HS-5 (cell line): ENCODE measurements at places on chromosomes 5 and 9.
A peak's percentile ranks its signal among the peaks of the same experiment; 100 is the strongest.

- DNase-seq = no peak
Observed at GRCh38 chr5:38938424-38938823, 92.6 kb downstream of the OSMR start.

DNA sequence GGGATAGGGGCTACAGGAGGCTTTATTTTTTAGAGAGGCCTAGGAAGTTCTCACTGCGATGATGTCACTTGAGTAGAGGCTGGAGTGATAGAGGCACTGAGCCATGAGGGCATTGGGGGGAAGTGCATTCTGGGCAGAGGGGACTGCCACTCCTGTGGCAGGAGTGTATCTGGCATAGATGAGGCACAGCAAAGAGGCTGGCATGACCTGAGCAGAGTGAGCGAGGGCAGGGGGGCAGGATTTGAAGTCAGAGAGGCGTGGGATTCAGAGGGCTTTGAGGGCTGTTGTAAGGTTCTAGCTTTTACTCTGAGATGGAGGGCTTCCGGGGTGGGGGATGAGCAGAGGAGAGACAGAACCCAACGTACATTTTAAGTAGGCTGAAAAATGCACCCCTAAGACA is 91.9 kb upstream of the SH3PXD2B start:
- DNase-seq = no peak

- no peak for DNase-seq
Observed at GRCh38 chr9:133050781-133051180, 11.0 kb upstream of the CEL start.

DNA sequence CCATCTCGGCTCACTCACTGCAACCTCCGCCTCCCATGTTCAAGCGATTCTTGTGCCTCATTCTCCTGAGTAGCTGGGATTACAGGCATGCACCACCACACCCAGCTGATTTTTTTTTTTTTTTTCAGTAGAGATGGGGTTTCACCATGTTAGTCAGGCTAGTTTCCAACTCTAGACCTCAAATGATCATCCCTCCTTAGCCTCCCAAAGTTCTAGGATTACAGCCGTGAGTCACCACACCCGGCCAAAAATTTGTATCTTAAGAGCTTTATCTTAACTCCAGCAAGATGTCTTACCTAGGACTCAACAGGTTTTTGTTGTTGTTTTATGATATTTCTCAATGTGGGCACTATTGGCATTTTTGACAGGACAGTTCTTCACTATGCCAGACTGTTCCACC is 27.9 kb downstream of the LYRM7 start:
- peak; percentile 58 for DNase-seq

DNA sequence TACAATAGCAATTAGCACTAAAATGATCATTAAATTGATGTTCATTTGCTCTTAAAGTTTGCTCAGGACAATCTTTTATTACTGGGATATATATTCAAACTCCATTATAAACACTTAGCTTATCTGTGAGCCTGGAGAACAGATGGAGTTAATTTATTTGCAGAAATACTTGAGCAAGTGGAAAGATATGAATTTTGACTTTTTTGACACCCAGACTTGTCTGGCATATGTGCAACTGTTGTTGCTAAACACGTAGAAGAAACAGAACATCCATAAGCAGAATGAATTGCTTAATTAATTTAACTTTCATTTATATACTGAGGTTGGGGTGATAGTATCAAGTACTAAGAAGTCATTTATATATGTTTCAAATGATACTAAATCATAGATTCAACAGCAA is 820.7 kb upstream of the TYRP1 start:
- DNase-seq = no peak

DNA sequence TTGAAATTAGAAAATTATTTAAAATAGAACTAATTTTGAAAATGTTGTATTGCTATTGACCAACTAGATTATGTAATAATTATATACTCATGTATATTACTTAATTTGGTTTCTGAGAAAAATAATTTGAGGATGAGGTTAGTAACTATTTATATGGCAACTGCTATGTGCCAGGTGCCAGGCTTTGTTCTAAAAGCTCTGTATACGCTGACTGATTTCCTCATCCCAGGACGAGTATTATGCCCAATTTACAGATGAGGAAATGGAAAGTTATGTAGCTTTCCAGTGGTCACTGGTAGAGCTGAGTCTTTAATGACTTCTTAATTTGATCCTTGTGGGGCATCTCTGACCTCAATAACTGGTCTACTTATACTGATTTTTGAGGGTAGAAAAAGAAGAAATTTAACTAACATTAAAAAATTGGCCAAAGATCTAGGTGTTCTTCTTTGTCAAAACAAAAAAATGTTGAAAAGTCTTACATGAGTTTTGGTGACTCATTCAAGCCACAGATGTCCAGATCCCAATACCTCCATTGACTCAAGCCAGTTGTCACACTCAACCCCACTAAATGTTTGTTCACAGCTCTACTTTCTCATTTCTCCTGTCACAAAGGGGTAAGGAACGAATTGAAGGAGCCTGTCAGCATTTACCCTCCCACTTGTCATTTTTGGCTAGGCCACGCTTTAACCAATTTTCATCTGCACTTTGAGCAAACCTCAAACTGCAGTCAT is 228.1 kb upstream of the MEF2C start:
- no peak for DNase-seq

GRCh38 chr9:17005056-17005823 is 129.6 kb upstream of the CNTLN start:
- DNase-seq = no peak

GRCh38 chr9:95385521-95385920 is 68.0 kb upstream of the FANCC start:
- DNase-seq = no peak

GRCh38 chr5:5586721-5587120 is 164.2 kb downstream of the ICE1 start:
- no peak for DNase-seq

DNA sequence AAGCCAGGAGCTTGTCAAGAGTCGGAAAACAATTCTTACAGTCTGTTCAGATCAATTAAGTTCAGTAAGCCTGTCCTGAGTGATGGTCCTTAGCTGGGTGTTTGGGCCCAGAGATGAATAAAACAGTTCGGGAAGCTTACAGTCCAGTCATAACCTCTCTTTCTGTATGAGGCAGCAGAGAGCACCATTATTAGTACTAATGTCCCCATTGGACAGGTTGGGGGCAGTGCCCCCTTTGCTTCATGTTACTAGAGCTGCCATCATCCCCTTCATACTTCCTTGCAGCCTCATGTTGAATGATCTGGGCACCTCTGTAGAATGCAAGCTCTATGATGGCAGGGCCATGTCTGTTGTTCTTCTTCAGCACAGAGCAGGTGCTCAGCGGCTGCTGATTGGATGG is 9.8 kb downstream of the DOCK2 start:
- no peak for DNase-seq

- no peak for DNase-seq
Observed at GRCh38 chr5:105530716-105531261, 1968.2 kb upstream of the NUDT12 start.

- no peak for DNase-seq
Observed at GRCh38 chr9:114538241-114538640, 33.0 kb upstream of the WHRN start.

DNA sequence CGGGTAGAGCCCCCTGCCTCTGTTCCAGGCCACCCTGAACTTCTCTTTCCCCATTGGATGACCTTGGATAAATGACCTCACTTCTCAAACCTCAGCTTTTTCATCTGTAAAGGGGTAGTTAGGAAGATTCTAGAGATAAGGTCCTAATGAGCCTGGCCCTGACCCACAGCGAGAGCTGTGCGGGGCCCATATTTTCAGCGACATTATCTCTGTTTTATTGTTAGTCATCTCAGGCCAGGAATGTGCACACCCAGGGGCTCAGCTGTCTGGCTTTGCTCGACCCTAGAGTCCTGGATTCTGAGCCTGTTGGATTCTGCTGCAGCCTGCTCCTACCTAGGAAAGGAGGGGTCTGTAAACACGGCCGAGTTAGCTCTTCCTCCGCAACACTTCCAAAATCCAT is 81.2 kb upstream of the LMX1B start:
- no peak for DNase-seq

DNA sequence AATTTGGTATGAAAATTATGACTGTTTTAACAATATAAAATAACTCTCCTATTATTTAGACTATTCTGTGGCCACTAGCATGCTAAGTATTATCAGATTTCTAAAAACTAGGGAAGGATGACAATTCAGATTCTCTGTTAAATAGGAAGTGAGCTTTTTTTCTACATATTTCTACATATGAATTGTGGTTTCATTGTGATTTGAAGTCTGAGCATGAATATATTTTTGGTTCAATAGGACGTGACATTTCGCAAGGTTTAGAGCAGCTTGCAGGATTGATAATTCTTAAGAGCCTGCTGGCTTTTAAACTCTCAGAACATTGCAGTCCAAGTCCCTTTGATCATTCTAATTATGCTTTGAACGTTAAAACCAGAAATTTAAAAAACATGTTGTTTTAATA is 82.9 kb downstream of the ADGRV1 start:
- no peak for DNase-seq

DNA sequence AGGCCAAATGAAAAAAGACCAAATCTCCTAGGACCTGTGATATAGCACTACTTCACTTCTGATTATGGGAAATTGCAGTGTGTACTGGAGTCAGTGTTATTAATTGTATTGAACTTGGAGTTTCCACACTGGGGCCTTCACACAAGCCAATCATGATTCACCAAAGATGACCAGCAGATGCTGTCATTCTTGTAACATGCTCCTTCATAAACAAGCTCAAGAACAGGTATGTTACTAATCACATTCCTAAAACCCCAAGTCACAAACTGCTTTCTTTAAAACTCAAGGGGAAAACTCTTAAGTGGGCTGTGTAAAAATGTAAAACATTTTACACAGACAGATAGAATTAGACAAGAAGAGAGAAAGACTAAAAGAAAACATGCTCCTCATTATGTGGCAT is 5.6 kb downstream of the KLHL3 start:
- DNase-seq = peak; percentile 40

GRCh38 chr9:93354451-93354850 is 97.0 kb upstream of the FAM120A start:
- peak; percentile 25 for DNase-seq

- DNase-seq = no peak
Observed at GRCh38 chr9:99231711-99232110, 9.6 kb downstream of the SEC61B start.

DNA sequence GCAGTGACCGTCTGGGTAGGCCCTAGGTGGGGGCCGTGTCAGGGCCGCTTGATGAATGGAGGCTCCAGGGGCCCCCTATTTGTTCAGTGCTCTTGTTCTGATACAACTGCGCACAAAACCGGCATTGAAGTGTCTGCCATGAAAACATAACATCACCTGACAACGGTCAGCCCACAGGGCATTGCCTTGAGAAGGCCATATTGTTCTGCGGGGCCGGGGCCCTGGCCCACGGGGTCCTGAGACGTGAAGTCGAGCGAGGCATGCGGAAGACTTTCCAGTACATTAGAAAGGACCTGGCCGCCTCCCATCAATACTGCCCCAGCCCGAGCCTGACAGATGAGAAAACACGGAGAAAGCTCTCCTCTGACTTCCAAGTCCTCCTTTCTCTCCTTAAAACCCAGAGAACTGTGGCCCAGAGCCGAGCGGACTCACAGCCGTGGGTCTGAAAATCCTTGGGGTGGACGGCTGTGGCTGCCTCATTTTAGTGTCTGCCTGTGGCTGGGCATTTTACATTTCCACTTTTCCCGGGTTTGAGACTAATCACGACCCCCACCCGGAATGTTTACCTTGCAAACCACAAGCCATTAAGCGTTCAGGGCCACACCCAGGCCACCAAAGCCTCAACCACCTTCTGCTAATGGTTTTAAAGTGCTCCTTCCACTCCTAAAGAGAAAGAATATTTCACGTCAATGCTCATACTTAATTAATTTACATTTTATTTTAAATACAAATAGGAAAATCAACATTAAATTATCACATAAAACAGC is 391.0 kb upstream of the IRX2 start:
- DNase-seq = no peak

DNA sequence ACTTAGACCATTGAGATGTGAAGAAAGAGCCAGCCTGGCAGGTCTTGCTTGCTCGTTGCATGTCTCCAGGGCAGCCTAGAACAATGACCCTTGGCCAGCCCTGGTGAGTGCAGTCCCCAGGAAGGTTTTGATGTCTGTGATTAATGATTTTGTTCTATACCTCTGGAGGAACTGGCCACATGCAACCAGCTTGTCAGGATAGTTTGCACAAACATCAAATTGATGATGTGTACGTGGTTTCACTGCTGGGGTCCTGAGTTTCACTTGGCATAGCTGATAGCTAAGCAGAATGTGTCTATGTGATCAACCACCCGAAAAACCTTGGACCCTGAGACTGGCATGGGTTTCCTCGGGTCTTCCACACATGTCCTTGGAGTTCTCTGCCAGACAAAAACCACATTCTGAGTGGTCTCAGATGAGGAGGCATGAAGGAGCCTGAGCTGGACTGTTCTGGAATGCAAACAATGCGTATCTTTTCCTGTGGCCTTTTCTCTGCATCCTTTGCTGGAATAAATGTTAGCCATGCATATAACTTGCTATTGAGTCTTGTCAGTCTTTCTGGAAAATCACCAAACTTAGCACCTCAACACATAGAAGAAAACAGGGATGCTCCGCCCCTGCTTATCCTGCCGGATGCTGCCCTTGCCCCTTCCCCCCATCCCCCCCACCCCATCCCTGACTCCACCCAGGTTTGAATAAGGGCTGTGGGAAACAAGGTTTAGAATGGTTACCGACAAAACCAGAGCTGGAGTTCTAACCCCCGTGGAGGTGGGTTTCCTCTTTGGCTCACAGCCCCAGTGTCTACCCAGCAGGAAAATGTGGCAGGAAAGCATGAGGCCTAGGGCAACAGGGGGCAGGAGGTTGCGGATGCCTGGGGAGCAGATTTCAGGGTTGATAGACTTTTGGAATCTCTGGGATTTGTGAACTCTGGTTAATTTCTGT is 50.1 kb upstream of the ANKRD33B start:
- peak; percentile 90 for DNase-seq
